ENCODE measurements at places on chromosomes 2 and 18.

DNA sequence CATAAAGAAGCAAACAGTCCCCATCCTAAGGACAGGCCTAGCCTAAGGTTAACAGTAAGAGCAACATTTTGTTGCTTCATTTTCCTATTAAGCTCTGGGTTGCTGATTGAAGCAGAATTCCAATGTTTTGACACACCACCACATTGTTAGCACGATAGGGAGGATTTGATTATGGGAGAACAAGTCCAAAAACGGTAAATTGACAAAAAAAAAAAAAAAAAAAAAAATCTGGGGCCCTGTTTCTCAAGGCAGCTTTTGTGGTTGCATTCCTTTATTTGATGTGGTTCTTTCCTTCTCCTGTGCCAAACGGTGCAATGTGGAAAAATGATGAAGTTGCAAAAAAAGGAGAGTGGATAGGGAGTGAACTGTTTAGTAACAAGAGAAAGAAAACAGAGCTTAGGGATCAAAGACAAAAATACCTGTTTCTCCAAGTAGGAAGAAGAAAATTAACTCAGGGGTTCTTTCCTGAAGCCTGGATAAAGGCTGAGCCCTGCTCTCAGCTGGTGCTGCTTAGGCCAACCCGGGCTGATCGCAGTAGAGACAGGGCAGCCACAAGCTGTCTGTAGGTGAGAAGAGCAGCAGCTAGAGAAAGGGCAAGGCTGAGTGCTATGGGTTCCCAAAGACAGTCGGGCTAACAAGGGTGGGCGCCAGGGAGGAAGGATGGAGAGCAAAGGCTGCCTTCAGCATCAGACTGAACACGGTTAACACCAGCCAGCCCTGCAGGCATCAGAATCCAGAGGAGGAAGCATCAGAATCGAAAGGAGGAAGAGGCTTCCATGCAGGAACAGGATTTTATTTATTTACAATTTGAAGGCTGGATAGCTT is 167.8 kb upstream of the FOSL2 start:
- DNase-seq, result no peak

GRCh38 chr2:42053791-42054701 is 6.2 kb downstream of the PKDCC start:
- DNase-seq, result no peak

GRCh38 chr2:225041207-225041850 is 939 bp downstream of the DOCK10 start:
- DNase-seq, result peak; percentile 62

GRCh38 chr2:3703757-3704355 is 481 bp downstream of the DCDC2C start:
- DNase-seq, result no peak

- no peak for DNase-seq
Measured at GRCh38 chr2:239788576-239789098, 236.5 kb downstream of the NDUFA10 start.

DNA sequence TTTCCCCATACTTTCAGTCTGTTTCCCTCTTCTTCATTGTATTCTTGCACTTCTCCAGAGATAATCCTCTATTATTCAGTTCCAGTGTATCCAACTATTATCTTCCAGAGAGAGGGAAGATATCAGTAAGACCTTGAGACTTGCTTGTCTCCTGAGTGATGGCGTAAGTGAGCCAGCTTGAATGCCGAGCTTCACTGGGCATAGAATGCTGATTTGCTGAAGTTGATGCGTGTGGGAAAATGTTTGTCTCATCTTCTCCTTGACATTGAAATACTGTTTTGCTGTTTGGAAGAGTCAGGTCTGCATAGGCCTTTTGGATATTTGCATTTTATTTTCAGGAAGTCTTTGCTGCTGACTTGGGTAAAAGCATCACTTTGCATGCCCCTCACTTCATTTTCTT is 41.1 kb upstream of the MGAT5 start:
- DNase-seq, result no peak

- no peak for DNase-seq
Measured at GRCh38 chr2:197835293-197835692, 30.9 kb downstream of the PLCL1 start.

DNA sequence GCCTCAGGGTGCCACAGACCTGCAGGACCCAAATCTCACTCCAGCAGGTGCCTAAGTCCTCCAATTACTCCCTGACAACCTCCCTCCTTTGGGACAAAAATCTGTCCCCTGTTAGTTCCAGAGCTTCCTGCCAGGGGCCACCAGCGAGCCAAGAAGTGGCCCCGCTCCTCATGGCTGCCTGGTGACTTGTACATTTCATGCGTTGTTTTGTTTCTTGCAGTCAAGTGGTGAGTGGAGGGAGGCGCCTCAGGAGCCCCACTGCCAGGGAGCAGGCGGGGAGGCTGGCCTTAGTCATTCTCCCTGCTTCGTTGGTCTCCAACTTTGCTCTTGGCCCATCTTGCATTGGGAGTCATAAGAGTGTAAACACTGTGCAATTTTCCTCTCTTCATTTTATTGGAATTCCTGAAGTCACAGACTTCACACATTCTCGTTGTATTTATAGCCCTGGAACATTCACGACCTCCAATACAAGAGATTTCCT is 81.3 kb downstream of the KCNF1 start:
- no peak for DNase-seq

- DNase-seq, result no peak
Measured at GRCh38 chr2:227933884-227934283, 62.5 kb downstream of the DAW1 start.

GRCh38 chr2:239236043-239236807 is 164.6 kb downstream of the HDAC4 start:
- no peak for DNase-seq

GRCh38 chr2:239235311-239235710 is 165.5 kb downstream of the HDAC4 start:
- DNase-seq, result no peak

DNA sequence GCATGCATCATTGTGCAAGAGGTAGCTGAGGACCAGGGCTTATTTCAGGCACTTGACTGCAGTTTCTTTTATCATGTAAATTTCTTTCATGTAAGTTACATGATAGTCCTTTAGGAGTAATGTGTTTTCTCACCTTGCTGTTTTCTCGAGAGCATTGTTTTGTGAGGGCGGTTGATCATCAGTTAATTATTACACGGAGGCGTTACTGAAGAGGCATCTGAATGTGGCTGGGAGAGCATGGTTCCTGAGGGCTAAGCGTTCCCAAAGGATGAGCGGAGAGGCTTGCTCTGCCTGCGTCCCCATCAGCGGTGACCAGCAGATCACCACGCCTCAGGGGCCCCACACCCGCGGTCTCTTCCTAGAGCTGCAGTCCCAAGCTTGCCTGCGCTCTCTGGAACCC is 156.1 kb upstream of the NFATC1 start:
- DNase-seq, result no peak

DNA sequence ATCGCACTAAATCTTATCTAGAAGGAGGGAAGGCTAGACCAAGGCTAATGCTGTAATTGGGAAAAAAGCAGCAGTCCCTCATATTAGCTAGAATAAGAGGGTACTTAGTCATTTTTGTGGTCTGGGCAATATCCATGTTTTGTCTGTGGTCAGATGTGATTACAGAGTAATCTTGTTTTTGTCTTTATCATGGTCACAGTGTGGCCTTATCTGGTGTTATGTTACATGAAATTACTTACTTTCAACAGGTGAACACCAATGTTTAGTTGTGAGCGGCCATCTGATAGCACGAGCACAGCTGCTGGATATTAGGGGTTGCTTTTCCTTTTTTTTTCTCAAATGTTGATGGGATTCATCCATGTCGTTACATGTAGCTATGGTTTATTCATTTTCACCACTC is 23.7 kb upstream of the PLEKHM3 start:
- DNase-seq, result no peak

- DNase-seq, result no peak
Measured at GRCh38 chr2:228986961-228987360, 284.1 kb downstream of the PID1 start.

DNA sequence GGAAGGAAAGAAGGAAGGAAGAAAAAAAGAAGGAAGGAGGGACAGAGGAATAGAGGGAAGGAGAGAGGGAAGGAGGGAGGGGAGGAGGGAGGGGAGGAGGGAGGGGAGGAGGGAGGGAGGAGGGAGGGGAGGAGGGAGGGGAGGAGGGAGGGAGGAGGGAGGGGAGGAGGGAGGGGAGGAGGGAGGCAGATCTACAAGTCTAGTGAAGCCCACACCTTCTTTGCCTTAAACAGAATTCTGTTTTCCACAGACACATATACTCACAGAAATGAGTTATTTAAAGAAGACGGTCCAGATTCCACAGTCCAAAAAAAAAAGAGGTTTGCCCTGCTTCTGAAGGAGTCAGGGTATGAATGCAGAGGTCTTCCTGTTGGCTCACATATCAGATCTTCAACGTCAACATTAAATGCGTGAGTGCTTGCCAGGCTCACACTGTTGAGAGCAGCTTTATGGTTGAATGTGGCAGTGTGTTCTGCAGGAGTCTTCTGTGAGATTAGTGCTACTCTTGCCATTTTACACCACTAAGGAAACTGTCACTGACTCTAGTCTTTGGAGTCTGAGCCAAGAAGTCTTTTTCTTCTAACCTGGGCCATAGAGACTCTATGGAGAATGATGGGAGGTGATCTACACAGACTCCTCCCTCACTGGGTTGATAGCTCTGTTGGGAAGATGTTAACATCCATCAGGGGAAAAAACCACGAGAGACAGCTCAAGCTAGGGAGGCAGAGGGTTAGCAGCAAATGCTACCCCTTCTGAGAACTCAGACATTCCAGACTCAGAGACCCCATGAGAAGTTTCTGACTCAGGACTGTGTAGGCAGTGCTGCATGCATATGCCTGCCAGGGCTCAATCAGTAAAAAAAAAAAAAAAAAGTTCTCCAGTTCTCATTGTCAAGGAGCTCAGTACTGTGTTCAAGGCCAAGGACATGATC is 23.3 kb downstream of the PAX8 start:
- DNase-seq, result no peak

GRCh38 chr2:16413947-16414346 is 251.7 kb downstream of the CYRIA start:
- no peak for DNase-seq

GRCh38 chr2:232537079-232537478 is 2.4 kb upstream of the CHRNG start:
- DNase-seq, result no peak

DNA sequence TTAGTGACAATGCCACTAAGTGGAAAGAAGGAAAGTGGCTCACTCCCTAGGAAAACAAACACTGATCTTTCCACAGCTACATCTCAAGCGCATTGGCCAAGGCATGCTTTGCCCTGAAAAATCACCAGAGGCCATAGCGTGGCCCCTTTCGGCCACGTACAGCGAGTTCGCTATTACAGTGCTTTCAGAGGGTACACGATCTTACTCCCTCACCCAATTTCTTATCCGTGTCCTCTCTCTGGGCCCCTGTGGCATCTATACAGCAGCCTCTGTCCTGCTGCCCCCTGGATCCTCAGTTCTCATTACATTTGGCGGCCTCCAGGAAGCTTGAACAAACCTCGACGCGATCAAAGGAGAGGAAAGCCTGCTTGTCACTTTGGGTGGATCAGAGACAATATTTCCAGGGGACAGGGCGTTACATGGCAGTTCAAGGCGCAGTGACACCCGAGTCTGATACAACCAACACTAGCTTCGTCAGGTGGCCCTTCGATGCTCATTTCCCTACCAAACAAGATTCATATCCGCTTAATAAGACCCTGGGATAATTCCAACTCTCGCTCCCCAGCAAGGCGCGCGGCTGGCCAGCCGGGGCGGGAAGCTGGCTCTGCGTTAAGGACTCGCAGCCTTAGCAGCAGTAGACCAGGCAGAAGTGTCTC is 941 bp downstream of the SKOR2 start:
- no peak for DNase-seq

- no peak for DNase-seq
Measured at GRCh38 chr2:196162586-196163175, 8.7 kb downstream of the STK17B start.

DNA sequence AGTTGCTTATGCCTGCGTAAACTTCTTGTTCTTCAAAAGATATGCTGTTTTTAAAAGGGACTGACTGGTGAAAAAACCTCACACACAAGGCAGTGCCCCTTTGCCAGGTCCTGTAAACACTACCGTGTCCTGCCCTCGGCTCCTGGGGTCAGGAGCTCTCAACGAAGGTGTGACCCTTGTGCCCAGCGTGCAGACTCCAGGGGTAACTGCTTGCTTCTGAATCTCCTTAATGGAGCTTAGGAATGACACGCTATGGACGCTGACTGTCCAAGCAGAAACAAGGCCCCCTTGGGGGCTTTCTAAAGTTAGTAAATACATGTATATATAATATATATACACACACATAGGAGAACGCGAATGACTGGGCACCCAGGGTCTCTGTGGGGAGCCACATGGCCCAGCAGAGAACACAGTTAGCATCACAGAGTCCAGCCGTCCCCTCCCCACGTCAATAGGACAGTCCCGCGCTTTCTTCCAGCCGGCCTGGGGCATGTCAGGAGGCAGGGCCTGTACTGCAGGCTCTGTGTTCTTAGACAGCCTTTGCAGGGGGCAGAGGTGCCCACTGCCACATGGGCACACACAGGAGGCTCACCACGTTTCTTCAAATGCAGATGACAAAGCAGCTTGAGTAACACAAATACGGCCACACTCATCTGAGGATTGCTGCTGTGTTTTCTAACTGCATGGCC is 96.1 kb downstream of the HDAC4 start:
- DNase-seq, result no peak

DNA sequence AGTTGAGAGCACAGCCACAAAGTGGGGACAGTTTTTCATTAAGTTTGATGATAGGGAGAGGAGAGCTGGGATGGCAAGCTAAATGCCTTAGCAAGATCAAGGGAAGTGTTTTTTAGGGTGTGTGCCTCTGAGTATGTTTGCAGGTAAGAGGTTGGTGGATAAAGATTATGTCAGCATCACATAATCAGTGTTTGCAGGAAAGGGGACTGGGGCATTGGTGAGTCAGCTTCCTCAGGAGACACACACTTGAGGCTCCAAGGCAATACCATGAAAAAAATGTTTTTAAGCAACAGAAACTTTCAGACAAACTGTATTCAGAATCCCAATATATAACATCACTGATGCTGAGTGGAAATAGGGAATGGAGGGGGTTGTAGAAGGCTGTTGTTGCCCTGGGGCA is 25.4 kb upstream of the DTNB start:
- DNase-seq, result no peak

GRCh38 chr18:79786786-79787526 is 10.8 kb upstream of the KCNG2 start:
- DNase-seq, result no peak

DNA sequence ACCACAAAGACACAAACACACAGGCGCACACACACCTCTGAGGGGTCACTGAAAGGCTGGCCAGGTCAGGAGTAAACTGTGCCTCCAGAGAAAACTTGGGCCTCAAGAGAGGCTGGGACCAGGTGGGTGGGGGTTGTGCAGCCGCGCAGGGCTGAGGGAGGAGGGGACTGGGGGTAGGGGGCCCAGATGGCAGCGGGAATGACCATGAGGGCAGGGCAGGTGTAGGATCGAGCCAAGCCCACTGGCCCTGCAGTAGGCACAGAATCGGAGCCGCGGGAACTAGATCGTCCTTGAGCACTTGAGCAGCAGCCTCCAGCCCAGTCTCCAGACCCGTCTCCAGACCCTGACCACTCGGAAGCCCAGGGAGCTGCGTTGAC is 36.8 kb downstream of the ANKMY1 start:
- no peak for DNase-seq
